ENCODE measurements at places on chromosomes 7 and 10.
A peak's percentile ranks its signal among the peaks of the same experiment; 100 is the strongest.

GRCh38 chr7:14381936-14382335 is 392.5 kb upstream of the ETV1 start:
- no peak for DNase-seq

GRCh38 chr10:77159538-77160110 is 478.0 kb downstream of the KCNMA1 start:
- peak; percentile 90 for DNase-seq

DNA sequence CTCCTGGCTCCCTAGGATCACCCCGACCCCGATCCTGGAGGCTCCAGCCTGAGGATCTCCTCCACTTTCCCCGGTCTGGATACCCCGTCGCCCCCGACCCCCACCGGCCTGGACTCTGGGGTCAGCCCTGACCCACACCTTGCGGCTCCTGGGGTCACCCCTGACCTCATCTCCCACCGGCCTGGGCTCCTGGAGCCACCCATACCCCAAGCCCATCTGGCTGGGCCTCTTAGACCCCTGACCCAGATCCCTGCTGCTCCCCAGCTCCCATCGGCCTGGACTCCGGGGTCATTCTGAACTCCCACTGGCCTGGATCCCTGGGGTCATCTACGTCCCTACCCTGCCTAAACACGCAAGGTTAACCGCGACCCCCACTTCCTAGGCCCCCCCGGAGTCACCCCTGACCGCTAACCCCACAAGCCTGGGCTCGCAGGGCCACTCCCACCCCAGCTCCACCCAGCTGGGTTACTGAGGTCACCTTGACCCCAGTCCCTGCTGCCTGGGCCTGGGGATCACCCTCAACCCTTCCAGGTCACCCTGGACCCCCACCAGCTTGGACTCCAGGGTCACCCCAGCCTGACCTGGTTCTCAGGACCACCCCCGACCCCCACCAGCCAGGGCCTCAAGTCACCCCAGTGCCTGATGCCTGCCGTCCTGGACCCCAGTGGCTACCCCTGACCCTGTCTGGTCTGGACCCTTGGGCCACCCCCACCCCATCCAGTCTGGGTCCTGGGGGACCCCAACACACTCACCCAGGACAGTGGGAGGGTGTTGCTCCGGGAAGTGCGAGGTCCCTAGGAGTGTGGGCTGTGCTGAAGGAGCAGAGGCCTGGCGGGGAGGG is 1.2 kb downstream of the FOXK1 start:
- no peak for DNase-seq

DNA sequence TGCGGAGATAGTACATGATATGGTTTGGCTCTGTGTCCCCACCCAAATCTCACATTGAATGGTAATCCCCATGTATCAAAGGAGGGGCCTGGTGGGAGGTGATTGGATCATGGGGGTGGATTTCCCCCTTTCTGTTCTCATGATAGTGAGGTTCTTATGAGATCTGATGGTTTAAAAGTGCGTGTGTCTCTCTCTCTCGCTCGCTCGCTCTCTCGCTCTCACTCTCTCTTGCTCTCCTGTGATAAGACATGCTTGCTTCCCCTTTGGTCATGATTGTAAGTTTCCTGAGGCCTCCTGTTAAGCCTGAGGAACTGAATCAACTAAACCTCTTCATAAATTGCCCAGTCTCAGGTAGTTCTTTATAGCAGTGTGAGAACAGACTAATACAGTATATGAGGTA is 171.9 kb downstream of the NSUN6 start:
- no peak for DNase-seq

GRCh38 chr7:31029251-31030042 is 22.7 kb upstream of the ADCYAP1R1 start:
- DNase-seq, result no peak

DNA sequence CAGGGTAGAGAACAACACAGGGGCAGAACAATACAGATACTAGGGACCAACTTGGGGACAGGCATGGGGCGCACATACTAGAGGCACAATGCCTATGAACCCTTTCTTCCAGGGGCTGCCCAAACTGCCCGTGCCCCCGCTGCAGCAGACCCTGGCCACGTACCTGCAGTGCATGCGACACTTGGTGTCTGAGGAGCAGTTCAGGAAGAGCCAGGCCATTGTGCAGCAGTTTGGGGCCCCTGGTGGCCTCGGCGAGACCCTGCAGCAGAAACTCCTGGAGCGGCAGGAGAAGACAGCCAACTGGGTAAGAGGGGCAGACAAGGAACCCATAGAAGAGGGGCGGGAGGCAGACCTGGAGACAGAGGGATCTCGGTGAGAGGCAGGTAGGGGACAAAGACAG is 5.8 kb downstream of the CHAT start:
- DNase-seq, result no peak

GRCh38 chr7:84092207-84092606 is 102.4 kb downstream of the SEMA3A start:
- DNase-seq, result no peak

DNA sequence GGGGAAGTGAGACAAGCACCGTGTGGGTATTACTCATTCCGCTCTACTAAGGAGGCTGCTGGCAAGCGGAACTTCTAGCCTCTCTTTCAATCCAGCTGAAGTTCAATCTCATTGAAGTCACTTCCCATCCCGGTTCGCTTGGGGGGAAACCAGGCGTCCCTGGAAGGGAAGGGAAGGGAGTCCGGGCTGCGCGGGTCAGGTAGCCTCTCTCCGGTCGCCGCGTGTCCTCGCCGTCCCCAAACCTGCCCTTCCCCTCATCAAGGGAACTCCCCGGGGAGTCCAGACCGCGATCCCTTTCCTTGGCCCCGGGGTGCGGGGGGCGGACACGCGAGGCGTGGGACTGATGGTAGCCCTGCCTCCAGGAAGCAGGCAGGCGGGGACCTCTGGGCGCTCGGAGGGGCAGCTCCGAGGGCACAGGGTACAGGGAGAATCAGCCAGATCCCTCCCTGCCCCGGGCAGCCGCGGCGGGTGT is 598 bp upstream of the ZEB1 start:
- no peak for DNase-seq

GRCh38 chr10:85642082-85642420 is 724.5 kb downstream of the GRID1 start:
- no peak for DNase-seq

DNA sequence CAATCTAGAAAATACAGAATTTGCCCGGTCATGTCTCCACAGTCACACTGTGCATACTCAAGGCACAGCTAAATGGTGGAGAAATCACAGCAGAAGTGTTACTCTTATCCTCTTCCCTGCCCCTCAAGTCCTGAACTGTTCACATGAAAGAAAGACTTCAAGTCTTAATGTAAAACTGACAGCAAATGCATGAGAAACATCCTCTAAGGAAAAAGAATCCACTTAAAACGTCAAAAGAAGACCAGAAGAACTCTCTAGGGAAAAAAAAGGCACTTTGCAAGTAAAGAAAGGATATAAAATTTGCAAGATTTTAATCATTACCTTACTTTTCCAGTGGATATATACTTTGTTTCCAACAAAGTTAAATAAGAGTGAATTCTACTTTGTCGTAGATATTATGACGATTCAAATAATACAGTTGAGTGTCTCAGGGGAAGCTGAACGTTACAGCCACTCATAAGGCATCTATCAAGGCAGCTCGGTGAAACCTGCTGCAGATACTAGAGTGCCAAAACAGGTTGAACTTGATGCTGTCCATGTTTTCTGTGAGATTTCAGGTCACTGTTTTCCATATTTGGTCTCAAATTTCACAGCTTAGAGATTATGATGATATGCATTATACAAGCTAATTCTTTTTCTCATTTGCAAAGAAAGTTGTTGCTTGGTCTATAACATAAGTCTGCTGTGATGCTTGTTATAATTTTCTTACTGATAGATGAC is 155.0 kb downstream of the CTTNBP2 start:
- no peak for DNase-seq

- DNase-seq, result no peak
Observed at GRCh38 chr7:18221377-18222293, 194.0 kb upstream of the PRPS1L1 start.

- no peak for DNase-seq
Observed at GRCh38 chr7:96962221-96962885, 43.0 kb upstream of the DLX6 start.

GRCh38 chr10:70604106-70604505 is 1.6 kb upstream of the PRF1 start:
- no peak for DNase-seq

DNA sequence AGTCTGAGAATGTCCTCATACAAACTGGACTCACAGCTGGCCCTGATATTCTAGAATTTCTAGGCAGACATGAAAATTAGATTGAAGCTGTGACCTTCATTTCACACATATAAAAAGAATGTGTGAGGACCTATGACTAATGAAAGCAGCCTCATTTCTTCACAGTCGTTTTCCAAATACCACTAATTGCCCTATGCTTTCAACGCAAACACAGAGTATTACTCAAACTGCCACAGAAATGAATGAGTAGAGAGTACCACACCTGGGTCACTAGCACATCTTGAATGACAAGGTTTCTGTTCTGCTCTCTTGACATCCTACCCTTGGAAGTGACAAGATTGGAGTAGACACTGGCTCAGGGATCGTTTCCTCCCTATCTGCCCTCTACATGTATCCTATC is 142.4 kb downstream of the C1GALT1 start:
- DNase-seq, result no peak

DNA sequence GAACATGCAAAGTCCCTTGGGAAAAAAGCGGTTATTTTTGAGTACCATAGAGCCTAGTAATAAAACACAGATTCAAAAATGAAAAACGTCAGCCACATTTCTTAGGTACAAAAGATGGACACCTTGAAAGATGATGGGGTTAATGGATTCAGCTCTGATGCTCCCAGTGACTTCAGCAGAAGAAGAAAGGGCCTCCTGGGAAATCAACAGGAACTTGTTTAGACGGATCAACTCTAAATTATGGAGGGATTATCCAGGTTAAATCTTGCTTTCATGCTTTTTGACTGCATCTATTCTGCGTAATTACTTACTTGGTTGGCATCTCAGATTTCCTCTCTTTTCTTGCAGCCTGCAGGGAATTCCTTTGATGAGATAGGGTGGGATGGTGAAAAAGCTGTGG is 82.5 kb downstream of the TMEM178B start:
- DNase-seq, result no peak

- DNase-seq, result peak; percentile 90
Observed at GRCh38 chr7:36633377-36633776, 90.9 kb downstream of the AOAH start.

- no peak for DNase-seq
Observed at GRCh38 chr10:79938728-79939406, 10.0 kb downstream of the SFTPD start.

DNA sequence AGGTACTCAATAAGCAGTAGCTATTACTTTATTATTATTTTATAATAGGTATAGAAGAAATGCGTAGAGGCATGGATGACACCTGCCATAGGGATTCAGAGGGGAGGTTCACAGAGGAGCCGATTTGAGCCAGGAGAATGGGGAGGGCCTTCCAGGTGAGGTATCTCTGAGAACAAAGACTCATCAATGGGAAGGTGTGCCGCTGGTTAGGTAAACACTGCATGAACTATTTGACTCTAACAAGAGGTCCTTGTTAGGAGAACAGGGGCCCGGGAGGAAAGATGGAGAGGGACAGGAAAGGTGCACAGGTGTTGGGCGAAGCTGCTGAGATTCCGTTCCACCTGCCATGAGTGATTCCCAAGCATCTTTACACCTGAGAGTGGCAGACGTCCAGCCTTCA is 41.8 kb upstream of the TMEM273 start:
- no peak for DNase-seq

DNA sequence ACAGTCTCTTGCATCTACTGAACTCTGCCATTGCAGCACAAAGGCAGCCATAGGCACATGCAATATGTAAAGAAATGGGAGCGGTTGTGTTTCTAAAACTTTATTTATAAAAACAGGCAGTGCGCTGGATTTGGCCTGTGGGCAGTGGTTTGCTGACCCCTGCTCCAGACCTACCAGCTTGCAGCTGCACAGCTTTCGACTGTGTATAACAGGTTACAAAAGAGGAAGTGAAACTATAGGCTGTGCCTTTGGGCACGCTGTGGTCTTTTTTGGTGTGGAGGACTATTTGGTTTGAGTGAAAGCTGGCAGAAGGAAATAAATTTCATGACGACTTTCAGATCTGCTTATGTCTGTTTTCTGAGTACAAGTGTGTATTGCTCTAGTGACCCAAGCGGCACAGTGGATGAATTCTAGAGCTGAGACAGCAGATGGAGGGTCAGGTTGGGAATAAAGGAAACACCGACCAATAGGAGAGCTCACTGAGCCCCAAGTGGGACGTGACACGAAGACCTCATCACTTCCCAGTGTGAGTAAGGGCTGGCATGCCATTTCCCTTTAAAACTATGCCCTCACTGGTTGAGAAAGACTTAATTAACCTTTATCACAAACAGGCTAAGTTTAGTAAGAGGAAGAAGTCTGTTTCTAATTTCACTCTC is 152.7 kb downstream of the ANK3 start:
- DNase-seq, result peak; percentile 52

GRCh38 chr7:155739538-155740143 is 72.6 kb downstream of the SHH start:
- no peak for DNase-seq

GRCh38 chr7:107236862-107237261 is 68.1 kb downstream of the HBP1 start:
- no peak for DNase-seq

DNA sequence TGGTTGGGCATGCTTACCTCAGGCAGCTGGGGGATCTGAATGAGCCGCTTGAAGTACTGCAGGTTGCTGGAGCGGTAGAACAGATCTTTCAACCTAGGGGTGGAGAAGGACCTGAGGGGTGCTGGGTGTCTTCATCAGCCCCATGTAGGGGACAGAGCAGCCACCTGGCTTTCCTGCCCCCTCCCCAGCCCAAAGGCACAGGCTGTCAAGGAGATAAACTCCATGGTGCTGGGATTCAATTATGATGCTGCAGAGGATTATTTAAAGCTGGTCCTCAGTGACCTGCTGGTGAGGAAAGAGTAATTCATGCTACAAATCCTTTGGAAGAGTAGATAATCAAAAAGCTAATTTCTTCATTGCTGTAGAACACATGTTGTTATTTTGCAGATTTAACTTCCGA is 71.1 kb downstream of the SPDYE5 start:
- no peak for DNase-seq

- peak; percentile 10 for DNase-seq
Observed at GRCh38 chr7:36208997-36209813, 56.2 kb downstream of the EEPD1 start.

- peak; percentile 45 for DNase-seq
Observed at GRCh38 chr10:91164520-91165065, 55.9 kb upstream of the PCGF5 start.

GRCh38 chr10:78170026-78170475 is 136.4 kb downstream of the RPS24 start:
- DNase-seq, result peak; percentile 73

DNA sequence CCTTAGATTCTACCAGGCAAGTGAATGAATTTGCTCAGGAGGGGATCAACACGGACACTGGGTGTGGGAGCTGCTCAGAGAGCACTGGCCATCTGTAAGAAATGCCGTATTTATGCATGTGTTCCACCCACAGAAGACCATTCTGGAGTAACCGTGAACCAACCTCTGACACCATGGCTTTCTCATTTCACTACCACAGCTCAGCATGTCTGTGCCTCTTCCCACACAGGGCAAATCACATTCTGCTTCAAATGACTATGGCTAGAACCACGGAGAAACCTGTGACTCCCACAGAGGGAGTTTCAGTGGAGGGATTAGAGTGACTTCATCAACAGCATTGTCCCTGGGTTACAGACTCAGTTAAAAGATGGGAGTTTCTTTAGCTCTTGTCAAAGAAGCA is 893.4 kb downstream of the XPNPEP1 start:
- DNase-seq, result no peak

Measured in kidney tubule cell (primary cell).